ENCODE measurements at places on chromosomes 1 and 21.

DNA sequence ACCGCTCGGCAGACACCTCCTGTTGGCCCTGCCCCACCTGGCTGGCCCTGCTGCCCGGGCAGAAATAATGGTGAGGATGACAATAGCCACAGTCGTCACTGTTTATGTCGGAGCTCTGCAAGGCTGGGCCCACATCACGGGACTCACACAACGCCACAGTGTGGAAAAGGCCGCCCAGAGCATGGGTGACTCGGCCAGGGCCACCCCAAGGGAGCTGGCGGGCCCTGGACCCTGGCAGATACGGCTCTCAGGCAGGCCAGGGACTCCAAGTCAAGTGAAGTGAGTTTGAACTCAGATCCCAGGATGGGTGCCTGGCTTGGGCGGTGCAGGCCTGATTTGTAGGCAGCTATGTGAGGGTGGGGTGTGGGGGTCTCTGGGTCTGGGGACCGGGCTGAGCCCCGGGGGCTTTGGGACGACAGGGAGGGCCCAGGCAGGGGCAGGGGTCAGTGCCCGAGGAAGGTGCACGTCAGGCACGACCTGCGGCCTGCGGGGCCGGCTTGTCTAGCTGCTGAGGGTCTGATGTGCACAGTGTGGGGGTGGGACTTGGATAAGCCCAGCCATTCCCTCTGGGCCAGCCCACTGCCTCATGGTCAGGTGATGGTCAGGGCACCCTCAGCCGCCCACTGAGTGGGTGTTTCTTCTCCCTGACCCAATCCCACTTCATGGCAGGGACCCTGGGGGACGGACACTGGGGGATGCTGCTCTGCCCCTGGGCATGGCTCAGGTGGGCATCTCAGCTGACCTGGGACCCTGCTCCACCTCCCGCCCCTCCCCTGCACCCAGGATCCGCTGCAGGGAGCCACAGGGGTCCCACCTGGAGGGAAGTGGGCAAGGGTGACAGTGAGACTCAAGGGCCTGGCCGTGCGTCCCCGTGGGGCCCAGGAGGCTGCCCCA, 1.0 kb downstream of the RNF223 start:
- no peak for DNase-seq

DNA sequence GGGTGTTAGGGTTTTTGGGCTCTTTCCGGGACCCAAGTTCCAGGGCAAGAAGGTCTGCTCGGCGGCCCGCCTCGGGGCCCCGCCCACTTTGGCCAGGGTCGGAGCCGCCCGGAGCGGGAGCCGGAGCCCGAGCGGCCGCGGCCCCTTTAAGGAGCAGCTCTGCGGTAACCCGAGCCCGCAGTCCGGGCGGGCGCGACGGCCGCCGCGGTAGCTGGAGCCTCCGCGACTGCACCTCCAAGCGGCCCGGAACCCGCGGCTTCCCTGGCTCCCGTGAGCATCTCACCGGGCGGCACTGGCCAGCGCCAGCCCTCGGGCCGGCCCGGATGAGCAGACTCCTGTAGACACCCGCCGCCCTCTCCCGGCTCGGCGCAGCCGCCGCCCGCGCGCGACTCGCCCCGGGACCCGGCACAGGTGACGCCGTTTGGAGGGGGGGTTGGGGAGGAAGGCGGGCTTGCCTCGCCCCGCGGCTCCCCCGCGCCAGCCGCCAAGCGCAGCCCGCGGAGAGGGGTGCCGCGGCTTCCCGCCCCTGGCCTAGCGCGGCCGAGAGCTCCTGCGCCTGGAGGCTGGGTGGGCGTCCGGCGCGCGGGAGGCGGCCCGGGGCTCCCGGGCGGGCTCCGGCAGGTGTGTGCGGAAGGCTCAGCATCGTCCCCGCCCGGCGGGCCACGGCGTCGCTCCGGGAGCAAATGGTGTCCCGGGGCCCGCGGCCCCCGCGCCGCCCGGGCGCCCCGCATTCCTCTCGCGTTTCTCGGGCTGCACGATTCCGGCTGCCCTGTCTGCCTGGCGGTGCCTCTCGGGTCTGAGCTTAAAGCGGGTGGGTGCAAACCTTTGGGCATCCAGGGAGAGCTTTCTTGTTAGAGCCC, at the start of gene TLCD4:
TSS of gene TLCD4 (plus strand) at position 149 of the 860 bp plus-strand sequence. CDS start 26,547 bp downstream, outside the sequence.
- DNase-seq: no peak

- no peak for DNase-seq
Observed at GRCh38 chr1:236000781-236001180, 64.1 kb downstream of the NID1 start.

DNA sequence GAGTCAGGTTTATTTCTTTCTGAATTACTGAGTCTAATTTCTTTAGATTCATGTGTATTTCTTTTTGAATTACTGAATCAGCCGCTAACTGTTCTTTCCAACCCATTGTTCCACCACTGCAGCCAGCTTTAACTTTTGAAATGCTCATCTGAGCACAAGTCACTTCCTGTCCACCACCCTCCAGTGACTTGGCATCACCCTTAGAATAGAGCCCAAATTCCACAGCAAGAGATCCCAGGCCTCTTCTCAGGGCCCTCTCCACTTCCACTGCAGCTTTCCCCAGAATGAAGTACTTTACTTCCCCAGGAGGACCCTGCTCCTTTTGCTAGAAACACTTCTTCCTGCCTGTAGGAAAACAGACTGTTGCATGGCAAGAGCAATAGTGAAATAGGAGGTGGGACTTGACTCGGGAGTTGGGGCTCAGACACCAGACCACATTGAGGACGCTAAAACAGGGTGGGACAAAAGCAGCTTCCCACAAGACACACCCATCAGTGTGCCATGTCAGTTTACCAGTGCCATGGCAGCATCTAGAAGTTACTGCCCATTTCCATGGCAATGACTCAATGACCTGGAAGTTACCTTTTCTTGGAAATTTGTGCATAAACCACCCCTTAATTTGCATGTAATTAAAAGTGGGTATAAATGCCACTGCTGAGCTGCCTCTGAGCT, 56.5 kb upstream of the ADAR start:
- DNase-seq: no peak

DNA sequence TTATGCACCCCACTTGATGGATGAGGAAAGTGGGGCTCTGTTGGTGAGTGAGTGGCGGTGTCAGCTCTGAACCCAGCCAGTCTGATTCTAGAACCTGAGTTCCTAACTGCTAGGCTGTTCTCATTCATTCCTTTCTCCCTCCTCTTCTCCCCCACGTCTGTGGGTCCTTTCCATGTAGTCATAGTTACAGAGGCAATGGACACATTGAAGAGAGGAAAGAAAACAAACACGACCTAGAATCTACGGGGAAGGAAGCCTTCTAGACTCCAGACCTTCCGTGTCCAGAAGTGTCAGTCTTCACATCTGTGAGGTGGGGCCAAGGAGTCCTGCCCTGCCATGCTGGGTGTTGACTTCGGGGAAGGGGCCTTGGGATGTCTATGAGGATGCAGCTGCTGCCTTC, 115.8 kb upstream of the WNT4 start:
- DNase-seq: no peak

DNA sequence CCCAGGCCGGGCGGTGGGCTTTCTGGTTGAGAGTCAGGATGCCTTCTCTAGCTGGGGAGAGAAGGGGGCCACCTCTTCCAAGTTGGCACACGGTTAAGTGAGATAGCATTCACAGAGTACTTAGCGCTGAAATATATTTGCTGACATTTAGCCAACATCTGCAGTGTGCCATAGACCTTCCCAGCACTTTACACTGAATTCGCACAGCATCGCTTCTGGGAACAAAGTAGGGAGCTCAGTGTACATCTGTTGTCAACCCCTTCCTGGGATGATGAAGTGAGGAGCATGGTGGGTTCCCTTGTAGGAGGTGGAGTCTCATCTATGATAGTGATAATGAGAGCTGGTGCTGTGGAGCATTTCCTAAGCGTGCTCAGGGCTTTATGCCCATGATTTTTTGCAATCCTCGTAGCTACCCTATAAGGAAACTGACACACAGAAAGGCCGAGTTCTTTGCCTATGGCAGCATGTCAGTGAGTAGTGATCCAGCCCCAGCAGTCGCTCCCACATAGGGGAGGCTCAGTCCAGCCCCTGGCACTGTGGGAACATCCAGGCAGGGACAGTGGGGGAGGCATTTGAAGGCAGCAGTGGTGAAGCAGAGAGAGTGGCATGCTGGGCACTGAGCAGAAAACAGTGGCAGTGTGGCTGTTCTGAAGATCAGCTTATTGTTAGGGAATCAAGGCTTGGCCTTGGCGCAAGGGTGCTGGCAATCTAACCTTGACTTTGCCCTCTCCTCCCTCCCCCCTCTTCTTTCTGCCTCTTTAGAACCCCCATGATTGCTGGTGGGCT, 176.2 kb downstream of the PGBD5 start:
- DNase-seq: no peak

DNA sequence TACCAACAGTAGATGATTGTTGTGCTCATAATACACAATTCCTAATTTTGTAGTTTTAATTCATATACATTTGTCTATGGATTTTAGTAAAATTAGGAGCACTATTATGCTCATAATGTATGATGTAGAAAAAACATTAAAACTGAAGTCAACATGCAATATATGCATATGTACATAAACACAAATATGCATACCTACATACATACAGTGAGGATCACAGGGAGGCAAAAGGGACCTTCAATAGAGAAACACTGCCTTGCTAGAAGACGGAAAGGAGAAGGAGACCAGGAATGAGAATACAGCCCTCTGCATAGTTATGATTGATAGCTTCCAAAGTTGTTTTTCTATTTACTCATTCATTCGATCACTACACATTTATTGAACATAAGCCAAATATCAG, 606.5 kb downstream of the LMO4 start:
- DNase-seq: no peak

- no peak for DNase-seq
Observed at GRCh38 chr1:61050541-61051442, 31.6 kb upstream of the NFIA start.

- no peak for DNase-seq
Observed at GRCh38 chr1:99551812-99552614, 93.9 kb upstream of the PALMD start.

GRCh38 chr1:30508611-30509010, 214.8 kb downstream of the MATN1 start:
- no peak for DNase-seq

DNA sequence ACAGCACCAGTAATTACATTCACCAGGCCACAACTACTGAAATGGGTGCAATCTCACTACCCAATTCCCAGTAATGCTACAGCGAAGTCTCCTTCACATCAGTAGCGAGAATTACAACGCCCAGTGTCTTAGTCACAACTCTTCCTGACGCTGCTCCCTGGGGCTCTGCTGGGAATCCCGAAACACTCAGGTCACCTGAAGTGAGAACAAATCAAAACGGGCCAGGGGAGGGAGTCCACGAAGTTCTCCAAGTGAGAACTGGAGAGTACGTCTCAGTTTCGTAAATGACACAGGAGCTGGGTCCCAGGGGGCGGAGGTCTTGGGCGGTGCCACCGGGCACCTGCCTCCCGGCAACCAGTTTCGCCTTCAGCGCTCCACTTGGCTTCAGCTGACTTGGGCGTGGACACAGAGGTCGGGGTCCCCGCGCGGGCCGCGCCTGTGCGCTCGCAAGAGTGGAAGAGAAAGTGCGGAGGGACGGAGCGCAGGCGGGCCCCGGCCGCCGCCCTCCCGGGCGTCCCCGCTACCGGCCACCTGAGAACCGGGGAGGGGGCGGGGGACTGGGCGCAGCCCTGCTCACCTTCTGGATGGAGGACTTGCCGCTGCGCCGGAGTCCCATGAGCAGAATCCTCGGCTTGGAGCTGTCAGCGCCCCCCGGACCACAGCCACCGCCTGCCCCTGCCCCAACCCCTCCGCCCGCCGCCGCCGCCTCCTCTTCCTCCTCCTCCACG, 575 bp downstream of the RRAGC start:
- no peak for DNase-seq

- no peak for DNase-seq
Observed at GRCh38 chr1:12204140-12204539, 25.7 kb upstream of the VPS13D start.

- DNase-seq: no peak
Observed at GRCh38 chr1:59027177-59027576, 243.3 kb upstream of the JUN start.
